GM04504 (cell line): ENCODE measurements at places on chromosomes 7 and 10.
A peak's percentile ranks its signal among the peaks of the same experiment; 100 is the strongest.

DNA sequence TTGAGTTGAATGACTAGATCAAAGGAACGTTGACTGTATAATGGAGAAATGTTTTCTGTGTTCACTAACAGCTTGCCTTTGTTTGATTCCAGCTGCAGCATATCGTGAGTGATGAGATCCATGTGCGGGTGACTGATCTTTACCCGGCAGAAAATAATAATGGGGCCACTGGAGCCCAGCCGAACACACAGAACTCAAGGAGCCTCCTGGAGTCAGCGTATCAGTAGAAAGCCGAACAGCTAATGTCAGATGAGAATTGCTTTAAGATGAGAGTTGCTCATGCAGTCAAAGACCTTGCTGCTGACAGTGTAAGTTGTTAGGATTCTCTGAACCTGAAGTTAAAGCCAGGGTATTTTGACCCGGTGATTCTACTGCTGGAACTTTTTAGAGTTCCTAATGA lies 34.3 kb upstream of the MTPAP start:
- DNase-seq: no peak

- DNase-seq: no peak
Measured at GRCh38 chr7:91289633-91290254, 25.5 kb downstream of the FZD1 start.

DNA sequence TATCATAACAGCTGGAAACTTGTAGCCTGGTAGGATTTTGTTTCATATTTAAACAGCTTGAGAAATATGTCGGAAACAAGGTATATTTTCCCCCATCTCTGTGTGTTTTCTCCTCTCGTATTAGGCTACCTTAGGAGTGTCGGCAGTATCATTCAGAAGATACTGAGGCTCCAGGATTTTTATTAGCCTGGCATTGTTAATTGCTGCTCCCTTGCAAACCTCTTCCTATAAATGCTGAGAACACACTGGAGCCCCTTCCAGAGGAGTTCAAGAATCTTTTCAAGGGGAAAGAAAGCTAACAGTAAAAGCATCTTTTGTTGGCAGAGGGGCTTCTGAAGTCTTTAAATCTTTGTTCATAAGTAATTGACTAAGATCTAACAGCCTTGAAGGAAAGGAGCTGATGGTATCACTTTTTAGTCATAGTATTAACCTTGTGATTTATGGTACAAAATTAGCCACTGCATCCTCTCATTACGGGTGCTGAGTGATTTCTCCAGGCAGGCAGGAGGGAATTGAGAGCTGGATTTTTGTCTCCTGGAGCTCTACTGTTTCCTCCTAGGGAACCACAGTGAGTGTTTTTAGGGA lies 998.7 kb downstream of the LRMDA start:
- DNase-seq: peak; percentile 40

DNA sequence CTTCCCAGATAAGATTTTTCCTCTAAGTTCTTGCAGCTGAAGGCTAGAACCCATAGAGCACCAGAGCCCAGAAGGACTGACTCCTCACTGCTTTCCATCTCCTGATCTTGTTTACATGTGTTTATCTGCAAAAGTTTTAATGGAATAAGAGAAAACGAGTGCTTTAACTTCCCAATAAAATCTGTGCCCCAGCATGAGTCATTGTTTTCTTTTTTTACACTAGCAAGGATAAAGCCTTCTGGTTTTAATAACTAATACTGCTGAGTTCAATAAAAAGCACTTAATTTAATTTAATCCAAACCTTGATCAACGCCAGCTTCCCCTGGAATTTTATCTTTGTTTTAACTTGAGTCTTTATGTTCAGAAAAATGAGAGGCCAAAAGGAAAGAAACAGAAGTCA lies 227.6 kb downstream of the HPSE2 start:
- no peak for DNase-seq

- peak; percentile 83 for DNase-seq
Measured at GRCh38 chr10:6729071-6729774, 149.1 kb upstream of the PRKCQ start.

- DNase-seq: peak; percentile 86
Measured at GRCh38 chr10:89236226-89236797, 15.3 kb downstream of the LIPA start.
